ENCODE measurements at places on chromosomes 7 and 10.
A peak's percentile ranks its signal among the peaks of the same experiment; 100 is the strongest.

DNA sequence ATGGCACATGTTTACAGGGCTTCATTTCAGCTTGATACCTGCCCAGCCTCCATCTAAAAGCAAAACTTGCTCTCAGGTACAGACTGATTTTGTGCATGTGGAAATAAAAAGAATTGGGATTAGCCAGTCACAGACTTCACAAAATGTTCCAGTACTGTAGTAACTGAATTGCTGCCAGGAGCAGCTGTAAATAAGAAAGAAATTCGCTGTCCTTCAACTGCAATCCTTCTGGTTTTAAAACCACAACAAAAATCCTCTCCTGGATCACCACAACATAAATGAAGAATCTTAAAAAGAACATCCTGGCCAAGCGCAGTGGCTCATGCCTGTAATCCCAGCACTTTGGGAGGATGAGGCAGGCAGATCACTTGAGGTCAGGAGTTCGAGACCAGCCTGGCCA is 3.9 kb upstream of the MIOS start:
- no peak for DNase-seq

DNA sequence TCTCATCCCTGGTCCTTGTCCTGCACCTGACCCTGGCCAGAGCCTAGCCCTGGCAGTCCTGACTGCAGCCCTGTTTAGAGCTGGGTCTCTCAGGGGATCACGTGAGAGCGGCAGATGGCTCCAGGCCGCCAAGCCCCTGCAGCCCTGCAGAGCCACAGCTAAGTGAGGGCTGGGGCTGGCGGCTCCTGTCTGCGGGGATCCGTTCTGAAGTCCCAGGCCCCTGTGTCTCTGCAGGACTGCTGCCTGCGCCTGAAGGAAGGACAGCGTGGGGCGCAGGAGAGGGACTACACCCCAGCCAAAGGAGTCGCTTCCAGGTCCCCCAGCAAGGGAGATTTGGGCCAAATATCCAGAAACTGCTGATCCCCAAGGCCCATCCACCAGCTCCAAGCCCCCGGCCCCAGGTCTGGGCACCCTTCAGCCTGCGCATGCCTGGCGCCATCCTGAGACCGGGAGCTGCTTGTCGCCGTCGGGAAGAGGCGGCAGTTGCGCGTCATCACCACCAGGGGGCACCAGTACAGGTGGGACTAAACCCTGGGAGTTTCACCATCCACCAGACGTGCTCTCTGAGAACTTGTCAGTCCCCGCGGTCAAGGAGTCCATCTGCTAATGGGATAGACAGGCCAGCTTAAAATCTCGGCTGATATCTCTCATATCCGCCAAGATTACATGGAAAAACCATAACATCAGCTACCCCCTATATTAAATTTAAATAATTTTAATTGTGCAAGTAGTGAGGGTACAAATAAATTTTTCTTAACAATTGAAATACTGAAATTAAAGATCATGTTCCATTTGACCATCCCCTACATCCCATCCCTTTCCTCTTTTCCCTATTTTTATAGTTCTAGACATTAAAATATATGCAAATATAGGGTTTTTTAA is 25.1 kb upstream of the GHRHR start:
- DNase-seq = peak; percentile 88

DNA sequence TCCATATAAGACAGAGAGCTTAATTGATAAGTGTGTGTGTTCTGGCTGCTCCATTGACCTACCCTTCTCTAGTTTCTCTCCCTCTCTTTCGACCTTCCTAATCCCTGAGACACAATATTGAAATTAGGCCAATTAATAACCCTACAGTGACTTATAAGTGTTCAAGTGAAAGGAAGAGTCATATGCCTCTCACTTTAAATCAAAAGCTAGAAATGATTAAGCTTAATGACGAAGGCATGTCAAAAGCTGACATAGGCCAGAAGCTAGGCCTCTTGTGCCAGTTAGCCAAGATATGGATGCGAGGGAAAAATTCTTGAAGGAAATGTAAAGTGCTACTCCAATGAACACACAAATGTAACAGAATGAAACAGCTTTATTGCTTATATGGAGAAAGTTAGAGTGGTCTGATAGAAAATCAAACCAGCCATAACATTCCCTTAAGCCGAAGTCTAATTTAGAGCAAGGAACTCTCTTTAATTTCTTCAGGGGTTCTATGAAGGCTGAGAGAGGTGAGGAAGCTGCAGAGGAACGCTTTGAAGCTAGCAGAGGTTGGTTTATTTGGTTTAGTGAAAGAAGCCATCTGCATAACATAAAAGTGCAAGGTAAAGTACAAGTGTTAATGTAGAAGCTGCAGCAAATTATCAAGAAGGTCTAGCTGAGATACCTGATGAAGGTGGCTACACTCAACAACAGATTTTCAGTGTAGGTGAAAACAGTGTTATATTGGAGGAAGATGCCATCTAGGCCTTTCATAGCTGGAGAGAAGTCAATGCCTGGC is 53.8 kb downstream of the ST7 start:
- DNase-seq = no peak

DNA sequence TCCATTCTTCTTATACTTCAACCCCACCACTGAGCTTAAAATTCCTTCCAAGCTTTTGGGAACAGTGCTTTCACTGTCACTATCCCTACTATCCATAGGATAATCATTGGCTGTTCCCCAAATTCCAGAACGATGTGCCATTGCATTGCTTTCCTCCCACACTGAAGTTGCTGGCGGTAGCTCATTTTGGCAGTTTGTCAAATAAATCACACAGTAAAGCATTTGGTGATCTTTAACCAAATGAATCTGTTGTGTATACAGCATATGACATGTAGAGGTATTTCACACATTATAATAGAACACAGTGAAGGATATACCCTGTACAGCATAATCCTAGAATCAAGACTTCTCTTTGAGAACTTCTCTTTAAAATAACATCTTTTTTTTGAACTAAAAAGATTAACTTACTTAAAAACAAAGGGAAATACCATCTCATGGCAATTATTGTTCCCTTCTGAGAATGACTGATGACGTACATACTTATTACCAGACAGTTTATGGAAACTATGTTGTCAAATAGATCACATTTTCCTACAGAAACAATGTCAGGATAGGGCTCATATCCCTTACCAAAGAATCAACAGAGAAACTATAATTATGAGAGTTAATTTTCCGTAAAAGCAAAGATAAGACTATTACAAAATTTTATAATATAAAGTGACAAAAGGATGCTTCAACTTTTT is 93.6 kb downstream of the CTNNA3 start:
- peak; percentile 4 for DNase-seq

GRCh38 chr7:141012696-141013344 is 1.9 kb downstream of the MRPS33 start:
- DNase-seq = no peak

- peak; percentile 57 for DNase-seq
These were observed 649 bp downstream of the IDE start for GRCh38 chr10:92573091-92573797.

GRCh38 chr10:62248465-62248864 is 20.2 kb downstream of the RTKN2 start:
- DNase-seq = no peak

DNA sequence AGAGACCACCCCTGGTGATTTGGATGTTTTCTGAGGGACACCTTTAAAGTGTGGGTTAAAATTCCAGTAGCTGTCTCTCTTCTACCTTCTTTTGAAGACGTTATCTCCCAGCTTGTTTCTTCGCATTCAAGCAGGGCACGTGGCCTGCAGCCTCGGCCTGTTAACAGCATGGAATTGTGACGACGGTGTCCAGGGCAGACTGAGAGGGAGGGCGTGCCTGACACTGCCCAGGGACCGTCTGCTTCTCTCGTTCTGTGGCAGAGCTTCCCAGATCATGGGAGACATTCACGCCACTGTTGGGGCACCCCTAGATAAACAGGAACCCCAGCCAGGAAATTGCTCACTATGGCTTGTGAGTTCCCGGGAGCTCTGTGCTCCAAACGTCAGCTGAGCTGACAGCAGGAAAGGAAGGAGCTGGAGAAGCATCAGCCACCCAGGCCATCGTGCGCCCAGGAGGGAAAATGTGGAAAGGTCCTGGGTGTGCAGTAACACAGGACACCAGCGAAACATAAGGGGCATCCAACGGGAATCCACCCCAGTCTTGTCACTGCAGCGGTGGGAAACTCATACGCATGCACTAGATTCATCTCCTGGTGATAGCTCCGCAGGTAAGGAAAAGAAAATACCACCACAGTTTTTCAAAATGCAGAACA is 41.1 kb upstream of the RBM33 start:
- DNase-seq = no peak

DNA sequence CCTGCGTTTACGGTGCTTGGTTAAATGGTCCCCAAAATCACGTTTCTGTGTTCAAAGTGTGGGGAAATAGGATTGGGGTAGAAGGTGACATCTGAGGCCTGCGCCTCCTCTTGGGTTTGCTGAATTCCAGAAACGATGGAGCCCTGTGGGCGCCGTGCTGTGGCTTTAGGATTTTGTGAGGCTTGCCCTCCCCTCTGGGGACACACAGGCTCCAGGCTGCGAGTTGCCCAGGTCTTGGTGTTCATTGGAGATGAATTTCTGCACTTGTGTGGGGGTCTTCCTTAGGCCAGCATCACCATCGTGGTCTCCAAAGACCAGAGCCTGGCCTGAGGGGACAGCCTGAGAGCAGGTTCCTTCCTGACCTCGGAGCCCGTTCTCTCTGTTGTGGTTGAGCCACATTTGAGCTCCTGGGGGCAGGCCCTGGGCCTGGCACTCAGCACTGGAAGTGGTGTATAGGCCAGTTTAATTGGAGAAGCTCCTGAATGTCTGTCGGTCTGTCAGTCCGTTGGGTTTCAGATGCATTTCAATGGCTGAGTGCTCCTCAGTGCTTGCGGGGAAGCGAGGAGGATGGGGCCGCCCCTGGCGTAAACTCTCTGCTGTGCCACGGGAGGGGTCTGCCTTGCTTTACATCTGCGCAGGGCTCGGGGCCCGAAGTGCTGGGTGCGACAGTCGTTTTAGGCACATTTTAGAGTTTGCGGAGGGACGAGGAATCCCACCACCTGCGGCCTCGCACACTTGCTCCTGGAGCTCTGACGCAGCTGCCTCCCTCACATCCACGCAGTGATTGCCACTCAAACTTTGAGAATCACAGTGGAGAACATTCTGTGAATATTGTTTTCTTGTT is 71.7 kb downstream of the DNAJB6 start:
- no peak for DNase-seq

- DNase-seq = peak; percentile 58
These were observed 4.8 kb downstream of the STRIP2 start for GRCh38 chr7:129438839-129439651.

DNA sequence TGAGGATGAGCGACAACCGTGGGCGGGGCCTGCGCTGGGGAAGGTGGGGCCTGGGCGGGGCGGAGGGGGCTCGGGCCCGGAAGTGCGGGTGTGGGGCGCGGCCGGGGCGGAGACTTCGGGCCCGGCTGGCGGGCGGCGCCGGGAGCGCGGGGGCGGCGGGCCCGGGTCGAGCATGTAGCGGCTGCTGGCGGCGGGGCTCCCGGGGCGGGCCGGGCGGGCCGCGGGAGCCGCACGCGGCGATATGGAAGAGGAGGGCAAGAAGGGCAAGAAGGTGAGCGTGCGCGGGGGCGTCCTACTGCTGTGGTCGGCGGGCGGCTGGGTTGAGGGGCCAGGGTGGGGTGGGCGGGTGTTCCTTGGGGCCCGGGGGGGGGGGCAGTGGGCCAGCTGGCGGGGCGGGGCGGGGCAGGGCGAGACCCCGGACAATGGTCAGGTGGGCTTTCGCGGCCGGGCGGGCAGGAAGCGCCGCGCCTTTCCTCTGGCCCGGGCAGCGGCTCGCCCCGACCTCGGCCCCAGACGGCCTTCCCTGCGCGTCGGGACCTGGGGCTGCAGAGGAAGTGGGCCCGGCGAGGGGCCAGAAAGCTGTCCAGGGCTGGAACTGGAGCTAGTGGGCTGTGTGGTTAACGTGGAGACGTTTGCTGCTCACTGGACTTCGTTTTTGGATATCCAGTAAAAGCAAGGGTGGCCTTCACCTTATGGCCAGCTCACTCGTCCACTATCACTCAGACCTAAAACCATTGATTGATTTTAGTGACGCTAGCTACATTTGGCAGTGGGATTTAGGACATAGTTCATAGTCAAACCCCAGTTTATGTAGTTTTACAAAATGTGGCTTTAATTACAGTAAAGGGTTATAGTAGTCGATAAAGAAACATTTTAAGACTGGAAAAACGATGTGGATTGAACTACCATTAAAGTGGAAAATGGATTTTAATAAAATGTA is at the start of gene CCM2:
CCM2 (plus strand) TSS at position 109 of the 940 bp plus-strand sequence; CDS start at position 242, 133 bp downstream.
- peak; percentile 62 for DNase-seq

- no peak for DNase-seq
These were observed 291.4 kb downstream of the KLF6 start for GRCh38 chr10:3493621-3494020.

- DNase-seq = no peak
These were observed 211.3 kb downstream of the BICC1 start for GRCh38 chr10:58723966-58724365.

GRCh38 chr7:38878694-38879457 is 30.1 kb downstream of the VPS41 start:
- no peak for DNase-seq

- DNase-seq = peak; percentile 27
These were observed 1.7 kb upstream of the CXCL12 start for GRCh38 chr10:44386546-44387052.

DNA sequence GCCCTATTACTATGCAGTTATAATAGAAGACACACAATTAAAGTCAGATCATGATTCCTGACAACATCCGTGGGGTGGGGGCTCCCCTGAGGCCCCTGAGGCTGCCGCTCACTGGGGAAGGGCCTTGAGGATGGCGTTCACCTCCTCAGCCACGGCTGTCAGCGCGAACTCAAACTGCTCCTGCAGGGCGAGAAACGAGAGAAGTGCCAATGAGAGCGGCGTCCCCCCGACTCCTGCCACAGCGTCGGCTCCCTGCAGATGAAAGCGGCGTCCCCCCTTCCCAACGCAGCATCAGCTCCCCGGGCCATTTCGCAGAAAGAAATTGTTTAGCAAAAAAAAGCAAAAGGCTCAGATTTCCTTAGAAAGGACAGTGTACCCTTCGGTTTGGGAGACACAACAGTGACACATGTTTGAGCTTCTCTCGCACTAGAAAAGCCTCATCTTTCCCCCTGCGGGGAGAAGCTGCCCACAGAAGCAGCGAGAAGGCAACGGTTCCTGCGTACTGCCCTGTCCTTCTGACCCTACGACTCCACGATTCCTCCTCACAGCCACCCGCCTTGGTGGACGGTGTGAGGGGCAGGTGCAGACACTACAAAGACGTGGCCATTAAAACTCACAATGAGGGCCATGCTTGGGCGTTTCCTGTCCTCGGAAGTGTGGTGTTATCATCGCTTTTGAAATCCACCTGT is 203.9 kb downstream of the DNAJB6 start:
- no peak for DNase-seq

DNA sequence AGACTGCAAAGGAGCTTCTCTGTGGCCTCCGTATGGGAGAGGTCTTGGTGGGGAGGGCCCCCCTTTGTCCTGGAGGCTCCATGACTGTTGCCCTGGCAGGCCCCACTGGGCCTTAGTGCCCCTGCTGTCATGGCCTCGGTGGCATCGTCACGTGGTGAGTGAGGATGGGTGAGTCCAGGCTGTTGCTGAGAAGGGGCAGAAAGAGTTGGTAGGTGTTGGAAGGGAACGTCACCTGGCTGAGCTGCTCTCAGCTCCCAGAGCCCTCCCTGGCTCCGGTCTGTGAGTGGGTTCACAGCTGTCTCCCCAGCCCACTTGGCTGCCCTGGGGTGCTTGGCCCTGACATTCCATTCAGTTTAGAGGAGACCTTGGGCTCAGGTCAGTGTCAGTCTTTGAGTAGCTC is 16.1 kb downstream of the SFRP5 start:
- DNase-seq = no peak

Data from SW480 (cell line).